Activated T-cell treated with anti-CD3 and anti-CD28 coated beads, Interleukin-2, amount 50 U/mL, for 72 hours (primary cell): ENCODE measurements at places on chromosomes 13 and 19. TPM values are rescaled to one million over a fixed set of nuclear protein-coding genes. Genes with fewer than 3 reads are reported as not detected.

FAM216B gene
- total RNA-seq, result not detected

C5AR1 gene
- total RNA-seq, result 3.0 TPM

CYP2A6 gene
- total RNA-seq, result not detected

ATP12A gene
- 0.32 TPM for total RNA-seq

TLE2 gene
- total RNA-seq, result 16.5 TPM

PSG7 gene
- not detected for total RNA-seq

RDH8 gene
- total RNA-seq, result not detected

ONECUT3 gene
- total RNA-seq, result not detected

STOML3 gene
- not detected for total RNA-seq

UQCRFS1 gene
- 40.1 TPM for total RNA-seq

LCP1 gene
- total RNA-seq, result 834 TPM

HS6ST3 gene
- not detected for total RNA-seq

SLC1A6 gene
- total RNA-seq, result not detected

TSKS gene
- total RNA-seq, result 0.19 TPM

ZNF547 gene
- total RNA-seq, result 3.9 TPM
